ENCODE measurements at places on chromosomes 12 and 14. TPM values are rescaled to one million over a fixed set of nuclear protein-coding genes. Genes with fewer than 3 reads are reported as not detected.

The HCAR2 gene
- not detected for total RNA-seq

The SYT10 gene
- total RNA-seq: not detected

GRCh38 chr12:7073946-7074345 lies 13.4 kb downstream of the C1S start:
- no peak for DNase-seq

DNA sequence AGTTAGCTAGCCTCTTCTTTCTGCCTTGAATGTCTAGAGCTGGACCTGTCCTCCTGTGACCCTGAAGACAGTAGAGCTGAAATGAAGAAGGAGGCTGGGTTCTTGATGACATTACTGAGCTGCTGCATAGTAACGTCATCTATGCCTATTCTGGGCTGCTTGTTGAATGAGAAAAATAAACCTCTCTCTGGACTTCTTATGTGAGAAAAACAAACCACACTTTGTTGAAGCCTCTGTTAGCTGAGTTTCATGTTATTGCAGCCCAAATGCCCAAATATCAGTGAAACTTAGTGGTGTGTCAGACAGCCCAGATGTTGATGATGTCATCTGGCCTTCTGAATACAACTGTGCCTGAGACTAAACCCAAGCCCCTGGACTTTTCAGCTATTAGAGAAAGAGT lies 67.0 kb upstream of the MAX start:
- DNase-seq: no peak

The KIF26A gene
- total RNA-seq: 0.13 TPM

- DNase-seq: no peak
Measured at GRCh38 chr12:108853981-108854446, 3.4 kb downstream of the SSH1 start.

GRCh38 chr12:12583510-12584178 lies 21.0 kb upstream of the DUSP16 start:
- no peak for DNase-seq

The LBHD2 gene
- total RNA-seq: not detected

- DNase-seq: no peak
Measured at GRCh38 chr12:21340403-21340802, 5.7 kb upstream of the SLCO1A2 start.

DNA sequence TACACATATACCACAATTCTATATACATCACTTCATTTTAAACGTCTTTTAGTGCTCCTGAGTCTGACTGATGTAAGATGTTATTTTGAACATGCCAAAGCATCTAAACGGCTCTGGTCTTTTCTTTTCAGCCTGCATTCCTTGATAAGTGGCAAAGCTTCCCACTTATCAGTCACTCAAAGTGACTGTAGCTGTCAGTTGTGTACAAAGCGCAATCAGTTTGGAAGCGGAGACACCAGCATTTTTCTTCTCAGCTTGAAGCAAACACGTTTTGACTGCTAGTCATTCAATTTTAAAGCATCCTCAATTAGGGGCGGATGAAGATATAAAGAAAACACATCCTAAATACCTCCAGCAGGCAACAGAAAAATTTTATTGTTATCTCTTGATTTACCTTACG lies 226.8 kb downstream of the SOX5 start:
- DNase-seq: no peak

DNA sequence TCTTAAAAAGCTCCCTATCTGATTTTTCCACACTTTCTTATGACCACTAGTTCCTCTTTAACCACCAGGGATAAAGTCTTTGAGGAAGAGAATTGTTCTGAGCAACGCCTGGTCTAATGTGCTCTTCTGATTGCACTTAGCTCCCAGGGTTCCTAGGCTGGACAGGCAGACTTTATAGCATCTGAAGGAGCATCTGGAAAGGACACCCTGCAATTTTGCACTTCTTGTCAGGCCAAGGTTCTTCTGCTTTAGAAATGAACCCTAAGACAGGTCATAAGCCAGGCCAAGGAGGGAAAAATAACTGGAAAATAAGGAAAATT lies 126.3 kb downstream of the KTN1 start:
- DNase-seq: no peak

The SLC2A14 gene
- 0.15 TPM for total RNA-seq

GRCh38 chr12:4829161-4829792 lies 80.4 kb upstream of the KCNA1 start:
- DNase-seq: peak; percentile 56

DNA sequence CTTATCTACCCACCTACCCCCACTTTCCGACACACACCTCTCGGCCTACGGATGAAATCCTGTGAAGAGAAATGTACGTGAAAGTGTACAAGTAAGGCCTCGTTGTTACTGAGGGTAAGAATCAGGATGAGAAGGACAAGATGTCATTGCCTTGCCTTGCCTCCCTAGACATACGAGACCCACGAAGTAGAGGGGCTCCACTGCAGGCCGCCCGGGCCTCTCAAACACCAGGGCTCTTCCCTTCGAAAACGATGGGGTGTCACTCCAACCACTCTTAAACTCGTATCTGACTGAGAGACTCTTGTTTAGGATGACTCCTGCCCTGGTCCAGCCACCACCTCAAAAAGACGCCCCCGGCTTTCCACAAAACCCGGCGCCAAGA lies 498 bp downstream of the RACGAP1 start:
- no peak for DNase-seq

DNA sequence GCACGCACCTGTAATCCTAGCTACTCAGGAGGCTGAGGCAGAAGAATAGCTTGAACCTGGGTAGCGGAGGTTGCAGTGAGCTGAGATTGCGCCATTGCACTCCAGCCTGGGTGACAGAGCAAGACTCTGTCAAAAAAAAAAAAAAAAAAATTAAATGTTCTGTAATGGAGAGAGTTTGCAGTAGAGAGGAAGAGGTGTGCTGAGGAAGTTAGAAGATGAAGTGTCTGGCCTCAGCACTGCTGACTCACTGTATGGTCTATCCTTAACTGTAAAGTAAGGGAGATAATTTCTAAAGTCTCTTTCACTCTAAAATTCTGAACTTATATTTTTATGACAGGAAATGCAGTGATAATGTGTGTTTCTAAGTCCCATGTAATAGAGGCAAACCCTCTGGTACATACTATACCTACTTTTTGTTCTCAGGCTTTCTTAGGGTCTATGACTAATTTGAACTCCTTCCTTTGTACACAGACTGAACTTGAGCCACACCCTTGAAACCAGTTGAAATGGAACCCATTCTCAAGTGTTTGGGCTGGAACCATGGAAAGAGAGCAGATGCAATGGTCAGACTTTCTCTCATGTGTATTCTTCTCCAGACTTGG lies 278.1 kb upstream of the FAR2 start:
- DNase-seq: no peak

DNA sequence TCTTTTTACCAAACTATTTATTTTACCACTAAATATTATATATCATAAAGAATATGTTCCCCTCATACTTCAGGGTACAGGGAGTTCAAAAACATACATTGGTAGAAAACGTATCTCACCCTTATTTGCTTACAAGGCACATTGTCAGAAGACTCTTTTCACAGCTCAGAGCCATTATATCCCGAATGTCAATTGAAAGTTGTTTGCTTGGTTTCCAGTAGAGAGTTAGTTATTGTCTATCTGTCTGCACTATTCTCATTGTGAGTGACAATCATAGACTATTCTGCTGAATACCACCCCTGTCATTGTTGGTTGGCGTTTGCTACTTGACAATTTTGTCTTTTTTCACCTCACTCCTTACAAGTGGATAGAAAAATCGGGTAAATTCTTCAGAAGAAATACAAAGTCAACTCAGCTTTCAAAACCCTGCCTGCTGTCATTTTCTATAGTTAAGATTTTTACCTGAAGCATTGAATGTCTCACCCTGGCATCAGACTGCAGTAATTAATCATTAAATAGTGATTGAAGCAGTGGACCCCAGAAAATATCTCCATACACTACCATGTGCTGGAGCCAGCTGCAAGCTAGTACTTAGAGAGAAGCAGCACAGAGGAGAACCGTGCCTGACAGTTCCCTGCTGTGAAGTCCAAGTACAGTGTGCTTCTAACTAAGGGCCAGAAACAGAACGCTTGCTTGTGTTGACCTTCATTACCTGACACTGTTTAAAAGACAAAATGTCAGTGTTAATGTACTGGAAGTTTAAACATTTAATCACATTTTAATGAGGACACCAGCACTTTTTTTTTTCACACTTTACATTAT lies 510.6 kb downstream of the RERGL start:
- no peak for DNase-seq

The SCN8A gene
- total RNA-seq: 0.35 TPM

The KRT6C gene
- not detected for total RNA-seq

GRCh38 chr14:38391334-38391733 lies 135.4 kb upstream of the CLEC14A start:
- DNase-seq: no peak

- DNase-seq: no peak
Measured at GRCh38 chr12:61397668-61398067, 862.5 kb upstream of the USP15 start.

The PRPH gene
- not detected for total RNA-seq

DNA sequence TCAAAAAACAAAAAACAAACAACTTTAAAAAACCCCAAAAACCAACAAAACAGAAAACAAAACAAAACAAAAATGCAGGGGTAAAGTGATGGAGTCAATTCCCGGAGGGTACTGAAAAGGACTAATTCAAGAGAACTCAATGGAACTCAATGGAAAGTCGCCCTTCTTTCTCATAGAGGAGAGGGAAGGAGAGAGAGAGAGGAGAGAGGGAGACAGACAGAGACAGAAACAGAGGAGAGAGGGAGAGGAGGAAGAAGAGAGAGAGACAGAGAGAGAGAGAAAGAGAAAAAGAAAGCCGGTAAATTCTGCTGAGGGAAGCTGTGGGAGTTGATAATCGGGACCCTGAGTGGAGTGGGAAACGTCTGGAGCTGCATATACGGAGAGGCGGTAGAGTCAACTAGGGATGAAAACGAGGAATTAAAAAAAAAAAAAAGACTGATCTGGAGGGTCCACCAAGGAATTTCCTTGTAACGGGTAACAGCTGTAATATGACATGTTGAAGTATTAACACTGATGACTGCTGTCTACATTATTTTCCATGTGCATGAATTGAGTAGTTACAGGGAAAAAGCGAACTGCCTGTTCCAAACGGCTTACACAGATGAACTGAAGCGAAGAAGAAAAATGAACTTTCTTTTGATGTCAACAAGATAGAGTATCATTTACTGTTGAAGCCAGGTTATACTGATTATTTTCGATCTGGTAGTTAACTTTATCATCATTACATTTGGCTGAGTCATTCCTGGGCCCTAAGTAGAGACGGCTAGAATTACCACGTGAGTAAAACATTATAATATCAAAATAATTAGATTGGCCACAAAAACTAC lies 934 bp upstream of the ZC2HC1C start:
- DNase-seq: no peak

GRCh38 chr14:34957771-34958286 lies 25.0 kb upstream of the SRP54 start:
- DNase-seq: no peak

- no peak for DNase-seq
Measured at GRCh38 chr12:3655328-3655900, 97.5 kb downstream of the CRACR2A start.

The C14orf39 gene
- not detected for total RNA-seq

The PZP gene
- total RNA-seq: not detected

All from naive thymus-derived CD4-positive, alpha-beta T cell (primary cell).